ENCODE measurements at places on chromosomes 12 and 14.
A peak's percentile ranks its signal among the peaks of the same experiment; 100 is the strongest.

- DNase-seq = no peak
These were observed at the start of gene CLECL1 for GRCh38 chr12:9732921-9733461. CLECL1 (minus strand) TSS chr12:9733097.

- DNase-seq = peak; percentile 65
These were observed 1.2 kb downstream of the YBX3 start for GRCh38 chr12:10721651-10722501.

DNA sequence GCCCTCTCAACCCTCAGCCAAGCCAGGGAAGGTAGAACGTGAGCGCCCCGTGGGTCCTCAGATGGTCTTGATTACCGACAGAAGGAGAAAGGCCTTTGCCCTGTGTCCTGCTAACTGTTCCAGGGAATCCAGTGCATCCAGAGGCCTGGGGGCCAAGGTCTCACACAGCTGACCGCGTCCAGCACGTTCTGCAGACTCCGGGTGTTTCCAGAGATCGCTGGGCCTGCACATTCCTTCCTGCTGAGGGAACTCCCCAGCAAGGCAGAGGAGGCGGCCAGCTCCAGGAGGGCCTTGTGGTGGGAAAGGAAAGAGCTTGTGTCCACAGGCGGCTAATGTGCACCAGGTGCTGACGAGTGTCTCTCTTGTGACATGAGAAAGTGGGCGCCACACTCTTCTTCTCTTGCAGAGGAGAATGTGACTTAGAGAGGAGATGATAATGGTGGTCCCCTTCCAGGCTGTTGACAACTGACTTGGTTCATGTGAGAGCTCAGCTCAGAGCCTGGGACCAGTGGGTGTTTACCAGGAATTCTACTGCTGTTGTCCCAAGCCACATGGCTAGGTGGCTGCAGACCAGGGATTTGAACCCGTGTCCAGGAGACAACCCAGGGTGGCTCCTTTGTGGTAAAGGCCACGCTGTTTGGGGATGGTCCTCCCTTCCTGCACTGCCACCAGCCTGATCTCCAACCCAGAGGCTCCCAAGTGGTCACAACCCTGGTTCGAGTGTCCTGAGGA lies 46.8 kb upstream of the DLK1 start:
- no peak for DNase-seq

- no peak for DNase-seq
These were observed 1.8 kb upstream of the TBK1 start for GRCh38 chr12:64450057-64450640.

GRCh38 chr12:88763536-88764100 lies 183.3 kb upstream of the KITLG start:
- DNase-seq = no peak

DNA sequence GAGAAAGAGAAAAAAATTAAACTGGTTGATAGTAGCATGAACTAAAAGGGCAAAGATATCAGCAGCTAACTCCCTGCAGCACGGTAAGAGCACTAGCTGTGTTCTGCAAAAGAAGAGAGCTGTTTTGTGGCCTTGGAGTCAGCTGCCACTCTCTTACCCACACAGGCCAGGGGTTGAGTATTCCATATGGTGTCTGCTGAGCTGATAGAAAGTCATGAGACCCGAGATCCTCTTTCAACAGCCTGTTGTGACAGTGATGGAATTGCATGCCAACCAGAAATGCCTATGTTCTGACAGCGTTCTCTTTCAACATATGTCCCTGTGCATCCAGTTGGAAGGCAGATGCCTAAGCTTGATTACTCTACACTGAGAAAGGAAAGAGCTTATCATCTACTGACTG lies 39.9 kb downstream of the TMTC1 start:
- DNase-seq = no peak

DNA sequence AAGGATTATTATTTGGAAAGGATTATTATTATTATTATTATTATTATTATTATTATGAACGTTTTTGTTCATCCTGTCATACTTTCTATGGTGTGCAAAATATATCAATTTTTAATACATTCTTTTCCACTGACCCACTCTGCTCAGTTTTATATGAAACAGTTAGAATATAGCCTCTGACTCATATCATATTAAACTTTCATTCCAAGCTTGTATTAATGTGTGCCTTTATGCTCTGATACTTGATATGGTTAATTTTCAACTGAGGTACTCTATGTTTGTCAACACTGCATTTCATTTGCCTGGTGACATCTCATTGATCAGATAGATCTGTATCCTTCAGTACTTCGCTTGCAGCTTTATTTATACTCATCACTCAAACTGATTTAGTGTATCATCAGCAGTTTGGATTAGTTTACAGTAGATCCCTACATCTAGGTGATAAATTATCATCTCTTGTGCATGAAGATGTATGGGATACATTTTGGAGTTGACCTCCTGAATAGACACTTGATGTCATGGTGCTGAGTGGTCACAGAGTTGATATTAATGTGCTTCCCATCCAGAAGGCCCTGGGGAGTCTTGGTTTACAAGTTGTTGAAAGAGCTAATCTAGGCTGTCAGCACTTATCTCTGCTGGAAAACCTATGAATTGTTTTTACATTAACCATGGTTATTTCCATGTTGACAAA lies 271.8 kb downstream of the TRHDE start:
- no peak for DNase-seq

GRCh38 chr14:93107453-93107852 lies 8.3 kb downstream of the ITPK1 start:
- DNase-seq = no peak

- DNase-seq = no peak
These were observed 586.4 kb downstream of the AACS start for GRCh38 chr12:125651625-125652024.

DNA sequence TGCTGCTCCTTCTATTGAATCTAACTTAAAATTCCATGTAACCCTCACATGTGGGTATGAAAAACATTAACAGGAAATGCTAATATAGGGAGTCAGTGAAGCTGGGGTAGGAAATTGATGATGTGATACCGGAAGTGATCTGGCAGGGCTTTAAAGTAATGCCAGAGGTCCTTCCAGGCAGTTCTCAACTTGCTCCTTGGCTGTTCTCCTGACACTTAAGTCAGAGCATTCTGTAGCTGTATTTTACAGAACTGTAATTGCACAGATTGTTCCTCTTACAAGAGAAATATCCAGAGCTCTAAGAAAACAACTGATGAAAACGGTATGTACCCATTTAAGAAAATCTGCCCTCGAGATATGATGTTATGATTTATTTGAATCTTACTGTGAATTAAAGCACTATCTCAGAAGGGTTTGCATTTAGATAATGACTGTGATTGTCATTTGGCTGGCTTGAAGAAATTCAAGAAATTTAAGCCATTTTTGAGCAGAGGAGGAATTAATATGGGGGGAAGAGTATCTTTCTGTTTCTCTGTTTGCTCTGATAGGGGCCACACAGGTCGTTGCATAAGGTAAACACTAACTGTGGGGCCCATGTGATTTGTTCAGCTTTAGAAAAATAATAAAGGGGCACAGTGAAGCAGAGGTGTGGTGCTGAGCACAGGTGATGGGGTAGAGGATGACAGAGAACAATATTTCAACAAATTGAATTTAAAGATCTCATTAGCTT lies 88.4 kb downstream of the BBS10 start:
- DNase-seq = no peak

GRCh38 chr12:98420461-98420860 lies 94.9 kb upstream of the TMPO start:
- DNase-seq = no peak

GRCh38 chr12:97650242-97650641 lies 187.6 kb downstream of the RMST start:
- DNase-seq = no peak

DNA sequence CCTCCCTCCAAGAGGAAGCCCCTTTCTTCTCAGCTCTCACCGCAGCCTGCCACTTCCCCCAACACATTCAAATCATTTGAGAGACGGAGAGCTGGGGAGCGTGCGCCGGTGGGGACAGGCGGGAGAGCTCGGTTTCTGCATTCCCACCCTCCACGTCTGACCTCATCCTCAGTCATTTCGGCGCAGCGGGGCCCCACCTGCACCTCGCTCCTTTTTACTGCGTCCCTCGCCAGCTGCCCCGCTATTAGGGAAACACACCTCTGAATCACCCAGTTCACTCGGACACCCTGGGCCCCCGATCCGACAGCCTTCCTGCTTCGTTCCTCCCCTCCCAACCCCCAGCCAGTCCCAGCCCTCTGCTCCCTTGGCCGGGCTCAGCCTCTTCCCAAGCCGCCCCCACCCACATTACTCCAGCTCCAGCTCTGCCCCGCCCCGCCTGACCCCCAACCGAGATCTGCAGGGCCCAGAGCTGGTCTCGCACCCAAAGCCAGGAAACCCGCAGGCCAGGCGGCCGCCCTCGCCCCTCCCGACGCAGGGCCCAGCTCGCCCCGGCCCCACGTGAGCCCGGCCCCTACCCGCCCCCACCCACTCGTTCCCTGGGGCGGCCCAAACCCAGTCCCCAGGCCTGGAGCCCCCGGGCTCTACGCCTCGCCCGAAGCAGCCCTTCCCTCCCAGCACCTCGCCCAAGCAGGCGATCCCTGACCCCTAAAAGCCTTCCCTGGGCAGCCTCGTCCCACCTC lies 783 bp downstream of the CORO1C start:
- DNase-seq = peak; percentile 86
